ENCODE measurements at places on chromosomes 7 and 10.

GRCh38 chr7:67619175-67619574, 622.5 kb downstream of the TYW1 start:
- no peak for DNase-seq

DNA sequence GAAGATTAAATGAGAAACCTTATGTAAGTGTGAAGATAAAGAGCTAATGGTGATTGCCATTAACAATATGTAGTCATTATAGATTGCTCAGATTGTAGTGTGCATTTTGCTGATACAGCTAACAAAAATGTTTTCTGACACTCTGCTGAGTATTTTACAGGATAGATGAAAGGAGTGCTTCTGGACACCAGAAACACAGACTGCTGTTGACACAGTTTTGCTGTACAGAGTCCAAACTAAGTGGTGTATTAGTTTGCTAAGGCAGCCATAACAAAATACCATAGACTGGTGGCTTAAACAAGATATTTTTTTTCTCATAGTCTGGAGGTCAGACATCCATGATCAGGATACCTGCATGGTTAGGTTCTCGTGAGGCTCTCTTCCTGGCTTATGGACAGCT, 2.2 kb downstream of the SMC3 start:
- no peak for DNase-seq

GRCh38 chr7:13724977-13725566, 264.4 kb downstream of the ETV1 start:
- DNase-seq, result no peak

- no peak for DNase-seq
These were observed 148.5 kb downstream of the ARHGAP22 start for GRCh38 chr10:48456361-48456804.

DNA sequence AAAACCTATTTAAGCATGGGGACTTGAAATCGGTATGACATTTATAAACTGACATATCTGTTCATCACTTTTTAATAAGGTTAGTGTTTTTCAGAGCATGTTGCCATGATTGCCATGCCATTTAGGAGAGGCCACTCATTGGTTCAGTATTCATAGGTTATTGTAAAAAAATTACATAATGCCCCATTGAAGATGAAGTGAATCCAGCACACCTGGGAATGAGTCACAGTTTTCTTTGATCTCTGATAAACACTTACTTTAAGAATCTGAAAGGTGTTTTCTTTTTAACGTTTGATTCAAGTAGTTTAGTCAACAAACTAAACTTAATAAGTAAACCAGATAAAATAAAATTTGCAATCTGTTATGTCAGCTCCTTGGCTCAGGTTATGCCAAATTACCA, 278.3 kb downstream of the ARL4A start:
- DNase-seq, result no peak

DNA sequence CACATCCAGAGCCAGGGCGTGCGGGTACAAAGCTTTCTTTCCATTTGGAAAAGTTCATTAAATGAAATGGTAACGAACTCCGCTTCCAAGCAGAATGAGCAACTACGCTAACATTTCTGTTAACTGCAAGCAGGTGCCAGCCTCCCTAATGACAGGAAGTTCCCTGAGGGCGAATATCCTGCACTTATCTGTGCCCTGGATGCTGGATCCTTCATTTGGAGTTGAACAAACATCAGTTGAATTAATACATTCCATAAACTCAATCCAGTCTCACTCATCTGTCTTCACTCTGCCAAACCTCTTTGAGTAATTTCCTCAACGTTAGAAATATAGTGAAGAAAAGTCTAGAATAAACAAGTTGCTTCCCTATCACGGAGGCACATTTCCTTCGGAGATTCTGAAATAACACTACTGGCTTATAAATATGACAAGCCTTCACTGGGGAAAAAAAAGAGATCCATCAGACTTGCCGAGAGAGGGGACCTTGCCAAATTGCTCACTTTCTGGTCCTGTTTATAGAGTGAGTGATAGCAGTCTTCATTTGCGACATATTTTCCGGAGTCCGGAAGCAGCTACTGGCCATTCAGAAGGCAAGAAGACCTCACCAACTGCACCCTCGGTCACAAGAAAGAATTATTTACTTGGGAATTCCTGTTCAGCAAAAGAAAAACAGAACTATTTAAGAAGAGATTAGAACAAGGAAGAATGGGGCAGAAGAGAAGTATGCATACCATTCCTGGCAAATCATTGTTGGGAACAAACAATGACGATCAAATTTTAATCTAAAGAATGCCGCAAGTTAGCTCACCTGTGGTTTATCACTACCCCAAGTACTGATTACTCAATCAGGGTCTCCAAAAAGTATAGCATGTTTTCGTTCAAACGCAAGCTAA, 196.4 kb downstream of the FAM107B start:
- DNase-seq, result no peak

GRCh38 chr10:14124941-14125340, 205.8 kb downstream of the FRMD4A start:
- no peak for DNase-seq

GRCh38 chr7:121994625-121995410, 121.9 kb downstream of the PTPRZ1 start:
- no peak for DNase-seq

- DNase-seq, result no peak
These were observed 92.3 kb downstream of the DNAJB6 start for GRCh38 chr7:157429001-157429679.

DNA sequence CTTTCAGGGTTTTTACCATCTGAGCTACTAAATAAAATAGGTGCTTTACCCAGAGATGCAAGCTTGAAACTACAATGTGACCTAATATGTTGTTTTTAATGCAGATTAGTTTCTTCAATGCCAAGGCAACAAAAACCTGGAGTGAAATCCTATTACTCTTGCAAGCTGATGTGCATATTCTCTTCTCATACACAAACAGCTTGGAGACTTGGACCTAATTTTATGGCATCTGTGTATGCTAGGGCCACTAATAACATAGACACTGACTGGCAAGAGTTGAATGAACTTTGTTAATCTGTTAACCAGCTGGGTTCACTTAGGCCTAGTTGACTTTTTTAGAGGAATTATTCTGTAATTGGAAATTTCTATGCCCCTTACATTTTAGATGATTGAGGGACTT, 23.4 kb upstream of the SMIM30 start:
- no peak for DNase-seq

- no peak for DNase-seq
These were observed 61.1 kb upstream of the CALD1 start for GRCh38 chr7:134718211-134718875.

- no peak for DNase-seq
These were observed 435.2 kb downstream of the PLXNA4 start for GRCh38 chr7:132141109-132141508.

DNA sequence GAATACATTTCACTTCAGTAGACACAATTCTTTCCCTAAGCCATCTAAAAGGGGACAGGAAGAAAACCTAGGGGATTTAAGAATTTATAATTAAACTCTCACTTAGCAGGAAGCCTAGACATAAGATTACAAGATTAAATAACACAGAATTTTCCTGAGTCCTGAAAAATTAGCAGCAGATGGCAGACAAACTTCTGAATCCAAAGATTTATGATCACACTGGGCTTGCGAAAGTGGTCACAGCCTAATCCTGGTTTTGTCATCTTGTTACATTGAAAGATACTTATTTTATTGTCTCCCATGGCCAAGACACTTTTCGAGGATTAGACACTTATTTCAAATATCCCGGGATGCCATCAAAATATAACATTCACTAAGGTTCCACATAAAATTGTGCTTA, 2.9 kb downstream of the ERLIN1 start:
- no peak for DNase-seq

- DNase-seq, result no peak
These were observed 175.4 kb downstream of the ARID5B start for GRCh38 chr10:62076891-62077290.

DNA sequence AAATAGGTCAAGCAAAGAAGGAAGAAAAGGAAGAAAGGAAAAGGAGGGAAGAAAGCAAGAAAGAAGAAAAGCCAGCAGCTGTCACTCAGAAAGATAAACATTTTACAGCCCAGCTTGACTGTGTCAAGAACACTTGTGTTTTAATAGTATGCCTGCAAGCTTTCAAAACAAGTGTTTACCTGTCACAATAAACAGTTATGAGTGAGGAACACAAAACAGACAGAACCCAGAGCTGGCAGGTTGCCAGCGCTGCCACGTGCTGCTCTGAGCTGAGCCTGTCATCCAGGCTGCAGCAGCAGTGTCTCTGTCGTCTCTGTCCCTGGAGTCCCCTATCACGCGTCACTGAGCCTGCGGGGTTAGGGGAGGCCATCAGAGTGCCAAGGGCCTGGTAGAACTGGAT, 827.6 kb upstream of the AUTS2 start:
- no peak for DNase-seq

GRCh38 chr10:102948786-102949185, 30.7 kb downstream of the CNNM2 start:
- no peak for DNase-seq

DNA sequence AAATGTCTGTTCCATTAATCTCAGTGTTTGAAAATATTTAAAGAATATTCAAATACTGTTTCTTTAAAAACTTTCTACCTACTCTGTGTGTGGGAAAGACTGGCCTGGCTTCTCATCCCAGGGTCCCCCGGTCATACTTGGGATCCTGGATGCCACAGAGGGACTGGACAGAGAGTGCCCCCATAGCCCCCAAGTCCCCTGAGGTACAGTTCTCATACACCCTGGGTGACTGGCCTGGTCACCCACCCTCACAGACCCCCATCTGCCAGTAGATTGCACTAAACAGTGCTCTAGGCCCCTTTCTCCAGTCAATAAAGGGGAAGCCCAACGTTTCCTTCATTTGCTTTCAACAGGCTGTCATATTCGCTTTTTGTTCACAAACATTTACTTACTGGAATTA, 3.0 kb downstream of the TMEM273 start:
- DNase-seq, result no peak

- no peak for DNase-seq
These were observed 16.1 kb upstream of the SLC18A3 start for GRCh38 chr10:49593998-49594397.

- no peak for DNase-seq
These were observed 400.7 kb upstream of the FOXK1 start for GRCh38 chr7:4281231-4281993.

- DNase-seq, result no peak
These were observed 12.2 kb upstream of the GIMAP7 start for GRCh38 chr7:150502519-150502918.

DNA sequence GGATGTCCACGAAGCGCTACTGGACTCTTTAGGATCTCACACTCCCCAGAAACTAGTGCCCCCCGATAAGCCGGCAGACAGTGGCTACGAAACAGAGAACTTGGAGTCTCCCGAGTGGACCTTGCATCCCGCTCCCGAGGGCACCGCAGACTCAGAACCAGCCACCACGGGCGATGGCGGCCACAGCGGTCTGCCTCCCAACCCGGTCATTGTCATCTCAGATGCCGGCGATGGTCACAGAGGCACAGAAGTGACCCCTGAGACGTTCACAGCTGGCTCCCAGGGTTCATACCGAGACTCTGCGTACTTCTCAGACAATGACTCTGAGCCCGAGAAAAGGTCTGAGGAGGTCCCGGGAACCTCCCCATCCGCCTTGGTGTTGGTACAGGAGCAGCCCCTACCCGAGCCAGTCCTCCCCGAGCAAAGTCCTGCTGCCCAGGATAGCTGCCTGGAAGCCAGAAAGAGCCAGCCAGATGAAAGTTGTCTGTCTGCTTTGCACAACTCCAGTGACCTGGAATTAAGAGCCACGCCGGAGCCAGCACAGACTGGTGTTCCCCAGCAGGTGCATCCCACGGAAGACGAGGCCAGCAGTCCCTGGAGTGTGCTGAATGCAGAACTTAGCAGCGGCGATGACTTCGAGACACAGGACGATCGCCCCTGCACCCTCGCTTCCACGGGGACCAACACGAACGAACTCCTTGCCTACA, 17.6 kb upstream of the BHLHA15 start:
- no peak for DNase-seq

DNA sequence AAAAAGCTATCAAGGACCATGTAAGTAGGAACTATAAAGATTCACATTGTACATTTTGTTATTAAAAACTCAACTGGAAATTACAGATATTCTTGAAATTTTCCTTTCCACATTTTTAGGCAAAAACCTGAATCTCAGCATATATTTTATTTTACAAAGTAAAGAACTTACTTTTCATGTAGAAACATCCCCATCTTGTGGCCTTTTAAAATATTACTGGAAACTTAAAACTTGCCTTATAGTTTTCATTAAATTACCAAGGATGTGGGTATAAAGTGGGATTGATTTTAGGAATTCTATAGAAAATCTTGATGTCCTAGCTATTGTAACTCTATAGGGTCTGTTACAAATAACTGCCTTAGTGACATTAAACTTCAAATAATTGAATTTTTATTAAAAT, 10.6 kb downstream of the DBF4 start:
- DNase-seq, result no peak

DNA sequence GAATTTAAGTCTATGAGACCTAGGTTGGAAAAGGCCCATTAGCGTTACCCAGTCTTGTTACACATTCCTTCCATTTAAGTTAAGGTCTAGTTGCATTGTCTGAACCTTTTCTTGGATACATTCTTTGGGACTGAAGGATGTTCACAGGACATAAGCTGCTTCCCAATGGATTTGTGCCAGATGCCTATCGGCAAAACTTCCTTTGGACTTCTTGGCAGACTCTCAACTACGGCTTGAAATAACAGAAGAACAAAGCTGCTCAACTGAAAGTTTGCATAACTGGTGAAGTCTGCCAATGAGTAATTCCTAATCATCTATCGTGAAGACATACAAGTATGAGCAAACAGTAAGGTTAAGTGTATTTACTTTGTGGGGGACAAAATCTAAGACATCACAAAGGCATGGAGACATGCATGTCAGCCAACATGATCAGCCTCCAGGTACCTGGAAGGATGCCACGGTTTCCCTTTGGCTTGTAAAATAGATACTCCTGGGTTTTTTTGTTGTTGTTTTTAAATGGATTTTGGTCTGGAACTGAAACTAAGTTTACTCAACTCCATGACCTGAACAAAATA, 35.4 kb downstream of the MALSU1 start:
- no peak for DNase-seq

DNA sequence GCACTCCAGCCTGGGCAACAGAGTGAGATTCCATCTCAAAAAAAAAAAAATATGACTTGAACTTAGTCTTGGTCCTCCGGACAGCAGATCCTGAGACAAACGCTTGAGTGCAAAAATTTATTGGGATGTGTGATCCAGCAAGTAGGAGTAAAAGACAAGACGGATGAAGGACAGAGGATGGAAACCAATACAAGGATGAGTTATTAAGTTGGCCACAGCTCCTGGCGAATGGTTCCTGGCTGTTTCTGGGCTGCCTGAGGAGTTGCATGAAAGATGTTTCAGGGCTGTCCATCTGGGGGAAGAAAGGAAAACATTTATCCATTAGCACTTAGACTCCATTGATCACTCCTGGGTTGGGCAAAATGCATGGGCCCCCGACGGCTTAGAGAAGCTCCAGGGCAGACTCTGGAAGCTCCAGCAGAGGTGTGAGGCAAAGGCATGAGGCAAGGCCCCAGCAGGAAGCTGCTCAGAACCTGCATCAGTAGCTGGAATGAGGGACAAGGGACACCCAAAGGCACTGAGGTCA, 98.3 kb upstream of the ZNF438 start:
- no peak for DNase-seq

- DNase-seq, result no peak
These were observed 542.6 kb upstream of the LRRN3 start for GRCh38 chr7:110548372-110548771.

GRCh38 chr7:69464035-69464434, 134.2 kb upstream of the AUTS2 start:
- no peak for DNase-seq
